ENCODE measurements at places on chromosomes 13 and 19.
A peak's percentile ranks its signal among the peaks of the same experiment; 100 is the strongest.

DNA sequence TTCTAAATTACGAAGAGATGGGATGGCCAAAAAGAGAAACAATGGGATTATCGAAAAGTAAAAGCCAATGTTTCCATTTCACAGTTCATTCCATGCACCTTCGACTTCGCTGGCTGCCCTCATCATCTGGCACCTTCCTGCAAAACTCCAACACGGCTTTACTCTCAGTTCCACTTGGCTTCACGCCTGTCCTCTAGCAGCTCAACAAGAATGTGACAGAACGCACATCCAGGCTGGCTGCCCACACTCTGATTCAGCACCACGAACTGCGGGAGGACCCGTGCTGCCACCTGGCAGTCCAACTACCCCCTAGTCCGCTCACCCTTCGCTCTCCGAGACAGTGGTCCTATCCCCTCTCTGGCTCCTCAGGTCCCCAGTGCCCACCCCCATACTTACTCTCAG lies 11.7 kb downstream of the ATP7B start:
- no peak for DNase-seq

- no peak for DNase-seq
Observed at GRCh38 chr13:92727118-92727517, 499.5 kb upstream of the GPC6 start.

- DNase-seq, result no peak
Observed at GRCh38 chr13:77016888-77017623, 9.9 kb downstream of the FBXL3 start.

GRCh38 chr13:27622102-27622820 lies 569 bp downstream of the POLR1D start:
- peak; percentile 1 for DNase-seq

- DNase-seq, result no peak
Observed at GRCh38 chr13:87376081-87376480, 295.1 kb upstream of the SLITRK5 start.

GRCh38 chr13:101231751-101232428 lies 184.4 kb downstream of the NALCN start:
- no peak for DNase-seq

DNA sequence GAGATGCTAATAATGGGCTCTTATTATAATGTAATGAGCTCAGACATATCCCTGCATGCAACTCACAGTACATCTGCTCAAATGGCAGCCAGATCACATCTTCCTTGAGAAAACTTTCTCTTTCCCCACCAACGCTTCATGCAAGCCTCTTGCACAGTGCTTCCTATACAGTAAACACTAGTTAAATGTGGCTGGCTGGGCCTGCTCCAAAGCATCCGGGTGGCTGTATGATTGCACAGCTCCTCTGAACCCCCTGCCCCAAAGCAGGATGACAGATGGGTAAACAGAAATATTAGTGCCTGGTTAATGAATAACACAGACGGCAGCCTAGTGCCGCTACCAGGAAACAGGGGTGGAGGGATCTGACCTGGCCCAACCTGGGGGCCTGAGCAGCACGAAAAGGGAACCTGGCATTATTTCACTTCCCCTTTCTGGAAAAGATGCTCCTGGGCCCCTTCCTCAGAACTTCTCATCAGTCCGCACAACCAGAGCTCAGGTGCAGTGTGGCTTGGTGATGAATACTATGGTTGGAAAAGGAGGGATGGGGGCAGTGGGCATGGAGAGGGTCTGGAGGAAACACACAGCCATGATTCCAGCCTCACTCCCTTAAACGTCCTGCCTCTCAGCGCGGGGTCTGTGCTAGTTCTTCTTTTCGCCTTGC lies 10.8 kb downstream of the FFAR2 start:
- no peak for DNase-seq

DNA sequence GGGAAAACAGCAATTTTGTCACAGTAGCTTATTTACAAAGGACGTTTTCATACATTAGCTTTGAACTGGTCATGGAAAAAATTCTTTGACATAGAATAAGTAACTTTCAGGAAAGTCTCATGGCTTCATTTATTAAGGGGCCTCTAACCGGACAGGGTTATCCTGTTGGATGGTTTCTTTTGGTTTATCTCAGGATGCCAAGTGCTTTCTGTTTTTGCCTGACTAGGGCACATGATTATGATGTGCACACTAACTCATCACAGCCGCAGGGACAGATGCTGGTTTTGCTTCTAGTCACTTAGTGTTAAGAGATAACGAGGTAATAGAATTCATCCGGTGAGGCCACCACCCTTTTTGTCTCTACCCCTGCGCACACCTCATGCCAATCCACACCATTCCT lies 53.0 kb downstream of the TGDS start:
- no peak for DNase-seq

DNA sequence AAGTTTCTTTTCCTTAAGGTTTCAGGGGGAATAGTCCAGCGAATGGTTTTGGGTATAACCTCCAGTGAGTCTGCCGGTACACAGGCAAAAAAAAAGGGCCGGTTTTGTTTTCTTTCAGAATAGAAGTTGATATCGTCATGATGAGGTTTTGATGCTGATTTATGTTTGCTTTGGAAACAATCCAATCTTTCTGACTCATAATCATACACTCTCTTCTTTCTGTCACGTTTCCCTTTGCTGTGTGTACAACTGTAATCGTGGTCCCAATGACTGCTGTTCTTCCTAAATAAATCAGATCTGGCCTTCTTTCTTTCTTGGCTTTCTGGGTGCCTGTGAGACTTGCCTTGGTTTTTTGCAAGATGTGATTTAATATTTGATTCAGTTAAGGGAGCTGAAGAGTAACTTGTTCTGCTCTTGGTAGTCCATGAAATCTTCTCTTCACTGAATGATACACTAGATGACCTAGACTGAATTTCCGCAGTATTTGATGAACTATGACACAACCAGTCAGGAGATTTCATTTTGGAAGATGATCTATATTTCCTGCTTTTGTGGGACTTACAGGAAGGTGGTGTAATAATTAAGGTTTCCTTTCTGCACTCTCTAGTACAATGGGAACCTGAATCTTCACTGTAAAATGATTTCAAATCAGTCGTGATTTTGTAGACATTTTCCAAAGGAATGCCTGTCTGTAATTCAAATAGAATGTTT lies 34.9 kb upstream of the METTL21C start:
- no peak for DNase-seq
